Esophagus mucosa (tissue), 1 donor: ENCODE measurements at places on chromosomes 7 and 10.

DNA sequence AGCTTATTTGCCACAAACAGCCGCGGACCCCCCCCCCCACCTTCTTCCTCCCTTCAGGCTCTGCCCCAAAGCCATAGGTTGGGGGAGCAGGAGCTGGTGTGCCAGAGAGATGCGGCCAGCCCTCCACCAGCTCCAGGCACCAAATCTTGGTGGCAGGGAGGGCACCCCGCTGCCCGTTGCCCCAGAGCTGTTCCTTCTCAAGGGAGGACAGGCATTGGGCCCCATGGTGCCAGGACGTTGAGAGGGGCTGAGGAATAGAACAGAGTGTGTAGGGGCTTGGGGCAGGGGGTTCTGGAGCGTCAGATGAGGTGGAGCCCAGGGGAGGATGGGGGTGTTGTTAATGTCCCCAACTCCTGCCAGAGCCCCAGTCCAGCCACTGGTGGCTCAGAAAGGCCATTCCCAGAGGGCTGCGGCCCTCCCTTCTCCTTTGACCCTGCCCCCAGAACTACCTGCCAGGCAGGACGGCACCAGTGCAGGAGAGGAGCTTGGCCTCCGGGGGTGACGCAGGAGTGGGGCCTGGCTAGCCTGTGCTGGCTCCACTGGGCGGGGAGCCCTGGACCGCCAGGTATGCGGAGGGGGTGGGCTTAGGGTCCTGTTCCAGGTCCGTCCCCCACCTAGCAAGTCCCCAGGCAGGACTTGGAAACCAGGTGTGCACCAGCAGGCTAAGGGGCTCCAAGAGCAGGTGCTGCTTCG, 10.0 kb upstream of the SEC24C start:
- ATAC-seq = no peak

DNA sequence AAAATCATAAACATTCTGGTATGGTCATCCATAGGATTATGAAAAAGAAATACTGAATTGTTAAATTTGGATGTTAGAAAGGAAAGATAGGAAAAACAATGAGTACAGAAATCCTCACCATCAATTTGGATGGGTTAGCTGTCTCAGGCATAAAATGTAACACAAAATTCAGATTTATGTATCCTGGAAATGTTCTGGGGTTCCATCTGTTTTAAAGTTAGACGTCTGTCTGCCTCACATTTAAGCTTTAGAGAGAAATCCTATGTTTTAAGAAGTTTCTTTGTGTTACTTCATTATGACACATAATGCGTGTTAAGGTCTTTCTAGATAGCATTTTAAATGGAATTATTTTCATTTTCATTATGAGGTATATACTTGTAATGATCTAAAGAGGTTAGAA, 103.5 kb downstream of the REEP3 start:
- no peak for ATAC-seq

DNA sequence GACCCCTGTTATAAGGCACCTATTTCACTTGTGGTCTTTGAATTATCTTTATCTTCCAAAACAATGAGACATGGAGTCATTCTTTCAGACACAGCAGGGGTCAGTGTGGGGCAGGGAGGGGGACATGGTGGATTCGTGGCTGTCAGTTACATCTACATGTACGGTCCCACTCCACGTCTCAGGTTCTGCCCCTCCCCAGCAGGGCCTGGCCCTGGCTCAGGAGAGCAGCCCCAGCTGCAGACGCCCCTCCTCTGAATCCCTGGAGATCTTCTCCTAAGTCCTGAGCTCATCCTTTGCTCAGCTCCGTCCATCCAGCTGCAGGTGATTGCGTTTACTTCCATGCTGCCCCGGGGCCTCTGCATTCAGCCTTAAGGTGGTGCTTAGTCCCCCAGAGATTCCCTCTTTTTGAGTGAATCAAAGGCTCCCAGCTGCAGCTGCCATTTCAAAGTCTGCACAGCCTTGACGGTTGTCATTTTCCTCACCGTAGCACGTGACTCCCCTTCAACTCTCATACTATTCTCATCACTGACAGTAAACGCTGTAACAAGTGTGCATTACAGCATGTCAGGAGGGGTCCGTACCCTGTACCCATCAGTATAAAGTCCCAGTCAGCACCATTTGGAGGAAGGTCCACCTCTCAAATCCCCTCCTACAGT, 113.4 kb upstream of the TCERG1L start:
- ATAC-seq = no peak

DNA sequence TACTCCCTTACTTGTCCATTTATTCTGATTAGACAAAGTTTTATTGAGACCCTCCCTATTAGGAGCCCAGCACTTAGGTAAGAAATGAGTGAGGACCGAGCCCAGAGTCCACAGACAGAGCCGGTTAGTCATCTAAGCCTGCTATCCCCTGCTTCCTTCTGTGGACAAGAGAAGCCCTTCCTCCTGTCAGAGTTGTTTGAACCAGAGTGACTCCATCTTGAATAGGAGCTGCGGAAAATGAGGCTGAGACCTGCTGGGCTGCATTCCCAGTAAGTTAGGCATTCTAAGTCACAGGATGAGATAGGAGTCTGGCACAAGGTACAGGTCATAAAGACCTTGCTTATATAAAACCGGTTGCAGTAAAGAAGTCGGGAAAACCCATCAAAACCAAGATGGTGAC, 109.1 kb downstream of the CPXM2 start:
- ATAC-seq = peak; percentile 70

DNA sequence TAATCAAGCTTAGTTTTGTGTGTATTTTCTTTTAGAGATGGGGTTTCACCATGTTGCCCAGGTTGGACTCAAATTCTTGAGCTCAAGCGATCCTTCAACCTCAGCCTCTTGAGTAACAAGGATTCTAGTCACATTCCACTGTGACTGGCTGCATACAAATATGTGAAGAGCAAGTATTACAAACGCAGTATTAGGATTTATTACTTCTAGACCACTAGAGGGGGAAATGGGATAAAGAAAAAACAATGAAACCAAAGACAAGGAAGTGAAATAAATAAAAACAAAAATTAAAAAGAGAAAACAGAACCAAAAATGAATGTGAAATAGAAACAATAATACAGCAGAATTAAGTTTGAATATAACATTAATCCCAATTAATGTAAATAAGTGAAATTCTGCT, 308.7 kb downstream of the ANKRD30A start:
- ATAC-seq = no peak

DNA sequence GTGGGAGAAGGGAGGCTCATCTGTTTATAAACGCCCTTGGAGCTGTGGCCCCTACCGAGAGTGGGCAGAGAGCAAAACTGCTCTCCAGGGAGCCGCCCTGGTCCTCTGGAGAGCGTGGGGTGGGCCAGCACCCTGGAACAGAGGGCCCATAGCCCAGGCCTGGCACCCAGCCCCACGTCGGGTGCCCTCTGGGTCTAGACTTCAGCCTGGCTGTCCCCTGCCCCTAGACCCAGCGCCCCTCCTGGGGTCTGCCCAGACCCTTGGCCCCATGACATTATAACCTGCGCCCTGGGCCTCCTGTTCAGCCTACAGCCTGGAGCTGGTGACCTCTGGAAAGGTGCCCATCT, 24.7 kb downstream of the GET4 start:
- peak; percentile 10 for ATAC-seq

DNA sequence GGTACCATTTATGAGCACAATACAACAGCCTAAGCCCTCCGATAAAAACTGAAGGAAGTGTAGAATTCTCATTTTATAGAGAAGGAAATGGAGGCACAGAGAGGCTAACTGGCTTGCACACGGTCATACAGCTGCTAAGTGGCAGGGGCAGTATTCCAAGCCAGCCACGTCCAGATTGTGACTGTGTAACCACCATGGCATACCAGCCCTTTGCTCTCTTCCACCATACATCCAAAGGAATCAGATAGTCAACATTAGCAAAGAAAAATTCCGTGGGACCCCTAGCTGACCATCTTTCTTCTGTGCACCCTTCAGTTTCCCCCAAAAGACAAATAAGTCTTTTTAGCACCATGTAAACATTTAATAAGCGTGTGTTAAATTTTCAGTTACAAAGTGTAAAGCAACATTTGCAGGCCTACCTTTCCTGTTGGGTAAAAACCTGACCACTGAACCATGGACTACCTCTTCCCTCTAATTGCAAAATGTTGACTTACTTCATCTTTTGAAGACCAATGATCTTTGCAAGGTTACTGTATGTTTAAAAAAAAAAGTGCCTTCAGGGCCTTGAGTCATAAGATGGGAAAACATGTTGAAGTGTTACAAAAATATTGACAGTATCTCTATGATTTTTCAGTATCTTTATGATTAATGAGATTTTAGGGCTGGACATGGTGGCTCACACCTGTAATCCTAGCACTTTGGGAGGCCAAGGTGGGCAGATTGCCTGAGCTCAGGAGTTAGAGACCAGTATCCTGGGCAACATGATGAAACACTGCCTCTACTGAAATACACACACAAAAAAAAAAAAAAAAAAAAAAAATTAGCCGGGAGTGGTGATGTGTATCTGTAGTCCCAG, 24.3 kb upstream of the PDZD8 start:
- ATAC-seq = no peak

DNA sequence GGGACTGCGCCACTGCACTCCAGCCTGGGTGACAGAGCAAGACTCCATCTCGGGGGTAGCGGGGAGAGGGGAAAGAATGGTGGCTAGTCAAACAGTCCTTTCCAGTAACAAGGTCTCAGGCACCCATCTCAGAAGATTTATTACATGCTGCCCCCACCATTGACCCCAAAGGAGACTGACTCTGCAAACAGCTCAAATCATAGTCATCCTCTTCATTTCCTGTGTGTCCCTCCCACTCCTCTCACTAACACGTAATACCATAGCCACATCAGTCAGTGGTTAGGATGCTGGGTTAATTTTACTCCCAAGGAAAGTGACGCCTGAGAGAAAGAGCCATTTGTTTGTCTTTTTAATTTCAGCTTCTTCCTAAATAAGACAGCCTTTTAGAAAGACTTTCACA, 56.6 kb upstream of the BET1 start:
- no peak for ATAC-seq

GRCh38 chr10:55374917-55375316, 573.9 kb upstream of the PCDH15 start:
- ATAC-seq = no peak

DNA sequence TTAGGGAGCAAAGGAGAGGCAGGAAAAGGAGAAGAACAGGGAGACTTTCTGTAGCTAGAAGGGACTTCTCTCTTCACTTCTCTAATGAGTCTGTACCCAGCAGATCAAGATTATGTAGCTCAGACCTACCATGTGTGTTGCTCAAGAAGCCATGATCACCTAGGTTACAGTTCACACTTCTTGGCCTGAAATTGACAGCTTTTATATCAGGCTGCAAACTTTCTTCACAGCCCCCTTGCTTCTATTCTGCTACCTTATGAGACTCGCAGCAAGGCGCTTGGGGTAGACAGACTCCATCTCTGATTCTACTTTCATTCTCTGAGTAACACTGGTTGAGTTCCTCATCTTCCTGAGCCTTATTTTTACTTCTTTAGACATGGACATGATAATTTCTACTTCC, 19.6 kb upstream of the GIMAP2 start:
- ATAC-seq = no peak

DNA sequence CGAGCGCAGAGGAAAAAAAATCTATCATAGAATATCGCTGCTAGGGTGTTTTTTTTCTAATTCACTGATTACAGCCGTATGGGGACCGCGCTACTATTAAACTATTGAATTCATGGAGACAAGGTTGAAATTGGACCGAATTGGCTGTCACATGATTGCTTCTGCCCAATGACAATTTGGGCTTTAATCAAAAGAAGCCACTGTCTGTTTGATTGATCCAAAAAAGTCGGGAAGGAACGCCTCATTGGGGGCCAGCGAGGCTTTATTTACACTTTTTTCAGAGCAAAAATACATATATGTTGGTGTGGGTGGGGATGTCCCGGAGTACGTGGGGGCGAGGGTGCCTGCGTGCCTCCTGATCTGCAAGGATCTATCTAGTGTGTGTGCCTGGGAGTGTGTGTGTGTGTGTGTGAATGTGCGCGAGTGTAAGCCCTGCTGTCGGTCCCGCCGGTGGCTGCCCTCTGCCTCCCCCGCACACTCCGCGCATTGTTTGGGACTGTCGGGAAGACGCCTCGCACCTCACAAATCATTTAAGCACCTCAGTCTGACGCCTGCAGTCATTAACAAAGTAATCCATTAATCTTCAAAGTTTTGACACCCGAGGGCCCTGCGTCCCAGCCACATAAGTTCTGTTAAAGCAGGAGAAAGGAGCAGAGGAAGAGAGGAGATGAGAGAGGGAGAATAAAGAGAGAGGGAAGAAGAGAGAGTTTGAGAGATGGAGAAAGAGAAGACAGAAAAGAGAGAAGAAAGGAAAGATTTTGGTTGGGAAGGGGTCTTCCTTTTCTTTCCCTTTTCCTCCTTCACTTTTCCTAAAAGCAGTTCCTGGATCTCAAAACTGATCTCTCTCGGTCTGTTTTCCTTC, at the start of gene HOXA2:
Gene HOXA2, minus strand, starts transcription at position 103 of the 862 bp plus-strand sequence. CDS start 183 bp downstream, outside the sequence.
- ATAC-seq = peak; percentile 41

- no peak for ATAC-seq
These were observed 420.7 kb upstream of the NFE2L3 start for GRCh38 chr7:25731068-25731845.

GRCh38 chr10:97274828-97275227, 17.6 kb downstream of the ARHGAP19 start:
- no peak for ATAC-seq

DNA sequence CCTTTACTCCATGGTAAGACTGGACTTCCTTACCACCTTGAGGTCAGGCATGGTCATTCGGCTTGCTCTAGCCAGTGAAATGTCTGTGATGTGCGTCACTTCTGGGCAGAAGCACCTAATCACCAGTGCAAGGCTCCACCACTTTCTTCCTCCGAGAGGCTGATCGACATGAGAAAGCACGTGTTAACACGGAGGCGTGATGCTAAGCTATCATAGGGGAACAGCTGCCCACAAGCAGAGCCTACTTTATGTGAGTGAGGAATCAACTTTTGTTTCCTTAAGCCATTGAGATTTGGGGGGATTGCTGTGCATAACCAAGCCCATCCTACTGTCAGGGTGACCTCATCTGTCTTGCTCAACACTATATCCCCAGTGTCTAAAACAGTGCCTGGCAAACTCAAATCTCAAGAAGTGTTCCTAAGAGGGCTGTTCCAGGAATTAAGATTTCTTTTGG, 23.1 kb upstream of the SAR1A start:
- peak; percentile 44 for ATAC-seq

- ATAC-seq = no peak
These were observed 55.7 kb downstream of the GSDME start for GRCh38 chr7:24701261-24702235.

DNA sequence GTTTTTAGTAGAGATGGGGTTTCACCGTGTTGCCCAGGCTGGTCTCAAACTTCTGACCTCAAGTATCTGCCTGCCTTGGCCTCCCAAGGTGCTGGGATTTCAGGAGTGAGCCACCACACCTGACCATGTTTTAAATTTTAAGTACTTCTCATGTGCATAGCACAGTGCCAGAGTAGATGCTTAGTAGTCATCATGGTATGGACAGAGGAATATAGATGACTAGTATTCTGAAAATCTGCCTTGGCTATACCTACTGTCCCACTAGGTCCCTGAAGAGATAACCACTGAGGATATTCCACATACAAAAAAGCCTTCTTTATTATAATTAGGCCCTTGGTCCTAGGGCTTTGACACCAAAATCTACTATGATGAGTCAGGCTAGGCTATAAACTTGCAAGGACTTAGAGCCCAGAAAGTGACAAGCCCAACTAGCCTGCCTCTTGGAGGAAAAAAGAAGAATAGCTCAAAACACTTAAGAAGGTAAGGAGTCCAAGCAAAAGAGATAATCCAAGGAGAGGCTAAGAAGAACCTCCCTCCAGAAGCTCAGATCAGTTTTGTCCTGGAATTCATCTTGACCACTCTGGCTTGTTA, 34.0 kb downstream of the LUC7L2 start:
- no peak for ATAC-seq

GRCh38 chr7:131546583-131547141, 9.8 kb downstream of the PODXL start:
- no peak for ATAC-seq

GRCh38 chr7:11623093-11623678, 208.8 kb downstream of the THSD7A start:
- ATAC-seq = no peak

- ATAC-seq = no peak
These were observed 114.8 kb upstream of the TCF7L2 start for GRCh38 chr10:112835217-112835715.
